Inflammatory macrophage treated with lipopolysaccharide for 4 hours (primary cell): ENCODE measurements at places on chromosomes 1 and 21.
A peak's percentile ranks its signal among the peaks of the same experiment; 100 is the strongest.

DNA sequence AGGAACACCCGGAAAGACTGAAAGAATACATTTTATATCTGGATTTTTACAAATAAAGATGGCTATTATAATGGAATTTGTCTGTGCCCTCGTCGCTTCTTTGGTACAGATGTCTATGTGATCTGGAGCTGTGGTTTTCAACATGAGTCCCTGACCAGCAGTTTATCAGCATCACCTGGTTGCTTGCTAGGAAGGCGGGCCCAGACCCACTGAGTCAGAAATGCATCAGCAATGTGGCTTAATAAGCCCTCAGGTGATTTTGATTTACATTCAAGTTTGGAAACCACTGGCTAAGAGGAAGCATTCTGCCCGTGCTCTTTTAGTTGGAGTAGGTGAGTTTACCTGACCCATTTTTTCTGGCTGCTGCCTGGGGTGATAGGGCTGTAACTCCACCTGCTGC is 31.7 kb downstream of the ATP1A1 start:
- no peak for DNase-seq

DNA sequence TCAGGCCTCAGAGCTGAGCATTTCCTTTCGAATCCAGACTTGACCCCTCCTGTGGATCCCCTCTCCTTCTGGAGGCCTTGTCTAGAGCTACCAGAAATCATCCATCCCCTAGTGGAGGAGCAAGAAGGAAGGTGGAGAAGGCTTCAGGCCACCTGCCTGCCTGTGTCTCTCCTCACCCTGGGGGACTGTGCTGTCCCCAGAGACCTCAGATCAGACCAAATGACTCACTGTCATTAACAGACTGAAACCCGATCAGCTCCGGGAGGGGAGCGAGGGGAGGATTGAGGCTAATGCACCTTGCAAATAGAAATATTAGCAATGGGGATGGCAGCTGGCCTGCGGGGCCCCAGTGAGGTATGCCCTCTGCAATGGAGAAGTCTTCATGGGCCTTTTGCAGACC is 2.1 kb downstream of the MYBPH start:
- no peak for DNase-seq

DNA sequence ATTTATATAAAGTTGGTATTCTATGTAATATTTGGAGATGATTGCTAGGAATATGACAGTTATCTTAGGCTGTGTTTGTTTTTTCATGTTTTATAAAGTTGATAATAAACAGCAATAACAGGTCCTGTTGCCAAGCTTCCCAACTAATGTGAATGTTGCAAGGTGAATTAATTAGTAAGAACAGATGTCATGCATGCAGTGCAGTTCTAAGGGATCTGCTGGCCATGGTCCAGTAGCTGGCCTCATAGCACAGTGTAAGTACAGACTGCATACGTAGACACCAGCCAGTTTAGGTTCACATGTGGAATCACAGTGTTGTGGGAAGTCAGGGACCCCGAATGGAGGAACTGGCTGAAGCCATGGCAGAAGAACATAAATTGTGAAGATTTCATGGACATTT is 478.2 kb downstream of the NEGR1 start:
- no peak for DNase-seq

DNA sequence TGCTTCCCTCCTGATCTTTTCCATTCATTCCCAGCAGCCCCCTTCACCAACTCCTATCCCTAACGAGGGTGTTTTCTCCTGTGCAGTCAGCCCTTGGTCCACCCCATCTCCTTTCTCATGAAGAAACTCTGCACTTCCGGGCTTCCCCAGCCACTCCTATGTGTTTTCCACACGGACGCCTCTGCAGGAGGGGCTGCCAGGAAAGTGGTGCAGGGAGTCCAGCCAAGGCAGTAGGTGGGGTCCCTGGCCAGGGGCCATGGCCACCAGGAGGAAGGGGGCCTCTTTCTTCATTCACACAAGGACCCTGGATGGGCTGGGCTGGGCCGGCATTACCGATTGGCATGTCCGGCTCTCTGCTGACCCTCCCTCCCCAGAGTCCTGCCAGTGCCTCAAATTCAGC is 72.8 kb upstream of the EFHD2 start:
- no peak for DNase-seq

- peak; percentile 77 for DNase-seq
Observed at GRCh38 chr1:35447278-35447677, 109.9 kb downstream of the KIAA0319L start.
